MV-4-11 (cell line): ENCODE measurements at places on chromosomes 16 and 17.

- no peak for DNase-seq
Observed at GRCh38 chr16:29844575-29845331, 18.3 kb downstream of the CDIPT start.

GRCh38 chr17:29663155-29663554 is 40.4 kb upstream of the CORO6 start:
- DNase-seq: no peak

GRCh38 chr17:77287432-77288068 is 146.8 kb downstream of the SEC14L1 start:
- no peak for DNase-seq

DNA sequence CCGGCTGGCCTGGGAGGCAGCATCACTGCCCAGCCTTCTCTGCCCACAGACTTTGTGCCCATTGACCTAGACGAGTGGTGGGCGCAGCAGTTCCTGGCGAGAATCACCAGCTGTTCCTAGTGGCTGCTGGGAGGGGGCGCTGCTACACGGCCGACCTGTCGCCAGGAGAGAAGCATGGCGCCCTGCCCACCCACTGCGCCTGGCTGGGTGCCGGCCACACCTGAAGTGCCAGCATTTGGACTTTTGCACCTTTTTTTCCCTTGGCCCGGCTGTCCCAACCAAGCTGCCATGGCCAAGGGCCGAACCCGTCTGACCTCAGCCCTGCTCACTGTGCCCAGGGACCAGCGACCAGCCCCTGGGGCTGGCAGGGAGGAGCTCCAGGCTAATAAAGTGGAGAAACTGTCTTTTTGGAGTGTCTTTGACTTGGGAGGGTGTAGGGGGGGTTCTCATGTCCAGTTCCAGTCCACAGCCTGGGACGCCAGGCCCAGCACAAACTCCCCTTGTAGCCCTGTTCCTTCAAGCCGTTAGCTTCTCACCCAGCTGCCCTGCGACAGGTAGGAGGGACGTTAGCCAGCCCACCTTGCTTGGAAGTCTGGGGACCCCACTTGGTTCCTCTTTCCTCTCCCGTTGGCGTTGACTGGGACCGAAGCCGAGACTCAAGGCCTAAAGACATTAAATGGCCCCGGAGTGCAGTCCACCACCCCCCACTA is 939 bp upstream of the WDR90 start:
- DNase-seq: peak; percentile 43

- no peak for DNase-seq
Observed at GRCh38 chr17:81511804-81512561, 616 bp downstream of the ACTG1 start.

DNA sequence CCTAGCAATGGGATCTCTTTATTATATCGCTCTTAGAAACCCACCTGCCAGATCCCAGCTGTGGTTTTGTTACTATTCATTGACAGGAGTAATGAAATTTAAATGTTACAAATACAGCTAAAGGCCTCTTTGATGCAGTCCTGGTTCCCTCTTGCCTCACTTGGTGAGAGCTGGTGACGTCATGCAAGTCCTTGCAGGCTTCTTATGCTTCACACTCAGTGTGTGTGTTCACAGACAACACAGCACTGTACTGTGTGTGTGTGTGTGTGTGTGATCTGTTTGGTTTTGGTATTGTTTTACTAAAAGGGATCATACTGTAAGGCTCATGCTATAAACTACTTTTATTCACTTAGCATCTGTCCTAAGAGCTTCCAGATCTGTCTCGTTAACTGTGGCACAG is 75.0 kb downstream of the USP22 start:
- DNase-seq: no peak

- DNase-seq: no peak
Observed at GRCh38 chr16:22356930-22357634, 17.3 kb downstream of the CDR2 start.

- DNase-seq: no peak
Observed at GRCh38 chr17:59093702-59094231, 12.9 kb downstream of the TRIM37 start.

GRCh38 chr17:57535249-57535966 is 209.7 kb downstream of the CCDC182 start:
- DNase-seq: no peak

DNA sequence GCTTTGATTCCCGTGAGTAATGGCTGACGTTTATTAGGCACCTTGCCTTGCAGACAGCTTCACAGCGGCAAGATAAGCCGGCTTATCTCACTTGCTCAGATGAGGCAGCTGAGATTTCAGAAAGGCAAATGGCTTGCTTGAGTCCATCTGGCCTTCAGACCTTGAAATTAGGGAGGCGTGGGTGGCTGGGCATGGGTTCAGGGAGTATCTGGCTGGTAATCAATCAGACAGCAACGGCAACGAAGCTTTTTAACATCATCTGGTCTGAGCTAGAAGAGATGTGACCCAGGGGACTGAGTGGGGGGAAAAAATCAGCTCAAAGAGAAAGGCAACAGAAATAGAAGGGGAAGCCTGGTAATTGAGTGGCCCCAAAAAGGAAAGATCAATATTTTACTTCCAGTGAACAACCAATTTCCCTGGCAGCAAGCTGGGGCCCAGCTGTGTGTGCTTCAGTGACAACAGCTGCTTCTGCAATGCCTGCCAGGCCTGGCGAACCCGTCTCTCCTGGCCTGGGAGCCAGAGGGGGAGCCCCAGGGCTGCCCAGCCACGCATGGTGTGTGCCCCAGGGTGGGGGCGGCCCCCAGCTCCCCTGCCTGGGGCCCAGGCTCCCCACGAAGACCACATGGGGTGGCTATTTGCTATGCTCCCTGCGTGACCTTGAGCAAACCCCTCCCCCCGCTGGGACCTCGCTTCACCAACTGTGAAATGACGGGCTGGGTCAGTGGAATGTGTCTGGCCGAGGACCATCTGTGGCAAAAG is 34.0 kb downstream of the RAB11FIP4 start:
- no peak for DNase-seq

GRCh38 chr17:3960764-3961163 is 3.5 kb downstream of the ATP2A3 start:
- DNase-seq: no peak

DNA sequence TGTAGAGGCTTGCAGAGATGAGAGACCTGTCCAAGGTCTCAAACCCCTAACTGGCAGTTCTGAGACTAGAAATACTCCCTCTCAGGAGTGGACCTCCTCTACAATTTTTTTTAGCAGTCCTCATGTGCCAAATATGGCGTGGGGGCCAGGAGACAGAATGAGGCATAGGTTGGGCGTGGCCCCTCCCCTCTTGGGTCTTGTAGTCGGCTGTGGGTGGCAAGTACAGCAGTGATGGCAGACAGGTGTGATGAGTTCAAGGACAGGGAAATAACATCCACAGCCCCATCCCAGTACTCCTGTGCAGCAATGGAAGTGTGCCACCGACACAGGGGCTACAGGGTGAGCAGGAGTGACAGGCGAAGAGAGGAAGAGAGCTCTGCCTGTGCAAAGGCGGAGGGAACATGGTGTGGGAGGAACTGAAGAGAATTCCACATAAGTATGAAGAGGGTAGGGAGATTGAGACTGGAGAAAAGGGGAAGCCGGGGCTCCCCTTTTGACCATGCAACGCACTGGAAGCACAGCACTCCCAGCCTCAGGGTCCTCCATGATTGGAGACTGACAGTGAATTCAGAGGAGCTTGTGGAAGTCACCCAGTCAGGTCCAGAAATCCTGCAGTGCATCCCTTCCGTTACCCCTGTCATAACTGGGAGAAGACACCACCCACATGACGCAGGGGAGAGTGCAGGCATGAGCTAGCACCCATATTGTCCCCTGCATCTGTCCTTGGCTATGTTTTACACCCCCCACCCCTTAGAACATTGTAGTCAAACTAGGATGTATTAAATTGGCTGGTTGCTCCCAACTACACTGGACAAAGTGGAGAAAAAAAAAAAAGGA is 14.8 kb upstream of the CETP start:
- no peak for DNase-seq

DNA sequence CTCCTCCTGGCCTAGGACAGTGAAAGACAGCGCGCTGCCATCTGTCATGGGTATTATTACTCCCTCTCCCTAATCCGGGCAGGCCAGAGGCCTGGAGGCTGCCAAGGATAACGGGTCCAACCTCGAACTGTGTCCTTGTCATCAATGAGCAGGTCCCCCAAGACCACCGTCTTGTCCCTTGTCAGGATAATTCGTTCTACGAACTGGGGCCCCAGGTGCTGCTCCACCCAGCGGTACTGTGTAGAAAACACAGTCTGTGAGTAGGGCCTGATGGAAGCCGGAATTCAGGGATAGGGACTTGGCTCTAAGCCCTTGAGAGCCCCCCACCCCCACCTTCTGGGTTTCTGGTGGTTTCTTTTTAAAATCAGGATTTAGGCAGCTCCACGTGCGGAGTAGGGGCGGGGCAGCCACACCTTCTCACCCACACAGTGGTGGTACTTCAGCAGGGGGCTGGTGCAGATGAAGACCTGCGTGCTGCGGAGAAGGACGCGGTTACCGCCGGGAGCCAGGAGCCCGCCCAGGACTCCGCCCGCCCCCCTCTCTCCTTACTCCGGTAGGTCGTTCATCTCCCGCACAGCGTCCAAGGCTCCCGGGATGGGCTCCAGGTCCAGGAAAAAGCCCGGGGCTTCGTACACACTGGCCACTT is 787 bp downstream of the NT5C start:
- DNase-seq: no peak

DNA sequence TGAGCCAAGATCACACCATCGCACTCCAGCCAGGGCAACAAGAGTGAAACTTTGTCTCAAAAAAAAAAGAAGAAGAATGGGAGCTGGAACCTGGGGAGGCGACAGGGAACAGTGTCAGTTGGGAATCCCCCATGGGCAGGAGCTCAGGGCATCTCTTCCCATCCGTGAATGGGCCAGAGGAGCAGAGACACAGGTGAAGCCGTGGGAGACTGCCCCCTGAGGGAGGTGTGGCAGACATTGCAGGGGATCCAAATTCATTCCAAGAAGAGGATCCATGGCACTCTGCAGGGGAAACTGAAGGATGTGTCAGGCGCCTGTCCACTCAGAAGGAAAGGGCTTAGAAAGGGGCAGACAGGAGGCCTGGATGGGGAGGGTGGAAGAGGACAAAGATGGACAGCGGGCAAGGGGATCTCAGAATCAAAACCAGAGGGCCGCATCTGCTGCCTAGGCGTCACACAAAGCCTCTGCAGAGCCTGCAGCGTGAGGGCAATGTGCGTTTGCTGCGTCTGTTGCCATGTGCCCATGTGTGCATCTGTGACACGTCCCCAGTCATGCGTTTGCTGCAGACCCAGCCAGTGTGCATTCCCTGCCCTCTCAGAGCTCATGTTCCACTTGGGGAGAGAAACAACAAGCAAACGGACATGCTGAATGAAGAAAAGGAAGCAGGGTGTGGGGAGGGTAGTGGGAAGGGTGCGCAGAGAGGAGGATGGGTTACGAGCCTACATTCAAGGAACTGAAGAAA is 30.6 kb upstream of the TNRC6C start:
- DNase-seq: no peak

DNA sequence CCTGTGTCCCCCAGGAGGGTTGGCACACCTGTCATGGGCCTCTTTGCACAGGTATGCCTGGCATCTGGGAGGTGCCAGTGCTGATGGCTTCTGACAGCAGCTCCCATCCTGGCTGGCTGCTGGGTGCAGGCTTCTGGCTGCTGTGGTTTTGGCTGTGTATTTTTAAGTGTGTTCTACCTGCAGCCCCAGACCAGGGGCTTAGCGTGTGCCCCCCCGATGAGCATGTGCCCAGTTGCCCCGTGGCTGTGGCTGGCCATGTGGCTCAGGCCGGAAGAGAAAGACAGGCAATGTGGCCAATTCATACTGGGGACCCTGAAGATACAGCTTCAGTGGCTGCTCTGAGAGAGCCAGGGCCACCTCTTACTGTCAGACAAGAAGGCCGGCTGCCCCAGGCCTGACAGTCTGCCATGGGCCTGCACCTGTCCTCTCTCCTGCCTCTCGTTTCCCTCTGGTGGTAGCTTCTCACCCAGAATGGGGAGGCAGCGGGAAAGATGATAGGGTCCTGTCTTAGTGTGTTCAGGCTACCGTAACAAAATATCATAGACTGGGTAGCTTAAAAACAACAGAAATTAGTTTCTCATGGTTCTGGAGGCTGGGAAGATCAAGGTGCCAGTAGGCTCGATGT is 37.6 kb upstream of the LGALS9 start:
- no peak for DNase-seq

DNA sequence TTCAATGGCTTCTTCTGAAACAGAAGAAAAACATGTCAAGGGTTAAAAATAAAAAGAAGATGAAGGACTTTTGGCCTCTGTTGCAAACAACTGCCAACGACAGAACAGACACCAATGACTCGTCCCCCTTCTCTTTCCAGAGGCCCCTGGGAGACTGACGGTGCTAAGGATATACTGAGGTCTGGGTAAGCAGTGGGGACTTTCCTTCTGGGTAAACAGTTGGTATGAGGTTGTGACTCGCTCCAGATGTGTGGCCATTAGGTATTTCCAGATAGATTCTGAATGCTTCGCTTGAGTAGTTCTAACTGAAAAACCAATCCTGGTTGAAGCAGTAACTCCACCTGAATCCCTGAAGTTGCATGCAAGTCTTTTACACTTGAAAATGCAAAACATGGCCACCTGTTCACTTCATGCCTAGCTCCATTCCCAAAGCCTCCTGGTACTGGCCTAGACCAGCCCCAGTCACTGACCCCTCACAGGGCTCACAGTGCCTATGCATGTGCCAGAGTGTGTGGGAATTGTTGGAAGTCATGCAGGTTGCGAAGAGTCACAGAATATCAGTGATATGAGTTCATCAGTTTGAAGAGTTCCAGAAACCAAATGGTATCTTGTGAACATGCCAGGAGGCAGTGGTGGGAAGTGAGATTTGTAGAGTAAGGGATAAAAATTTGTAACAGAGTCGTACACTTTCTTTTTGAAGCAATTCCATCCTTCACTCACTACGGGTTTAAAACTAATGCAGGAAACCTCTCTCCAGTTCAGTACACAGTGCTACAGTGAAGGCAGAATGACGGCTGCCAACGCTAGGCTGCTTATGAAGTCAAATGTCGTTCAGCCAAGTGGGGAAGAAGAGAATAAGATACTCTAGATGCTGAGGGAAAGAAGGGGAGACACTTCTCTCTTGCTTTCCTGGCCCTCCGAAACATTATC is 217.8 kb downstream of the ZFHX3 start:
- DNase-seq: no peak

GRCh38 chr16:13997933-13998332 is 73.2 kb upstream of the MRTFB start:
- DNase-seq: peak; percentile 65

- DNase-seq: no peak
Observed at GRCh38 chr17:81494626-81495377, 17.8 kb downstream of the ACTG1 start.

- DNase-seq: no peak
Observed at GRCh38 chr16:49469930-49470451, 96.4 kb downstream of the C16orf78 start.

GRCh38 chr17:73132085-73132492 is 32.7 kb upstream of the SSTR2 start:
- peak; percentile 77 for DNase-seq
